Stimulated activated CD4-positive, alpha-beta T cell treated with anti-CD3 and anti-CD28 coated beads, TNF-alpha, amount 100 ng/mL, for 1 hour (primary cell): ENCODE measurements at places on chromosomes 7 and 10.

GRCh38 chr10:3119796-3120459 lies 52.6 kb downstream of the PFKP start:
- no peak for DNase-seq

- no peak for DNase-seq
Observed at GRCh38 chr7:138359870-138360559, 100.0 kb upstream of the TRIM24 start.

- no peak for DNase-seq
Observed at GRCh38 chr10:59079386-59080226, 96.8 kb upstream of the PHYHIPL start.

DNA sequence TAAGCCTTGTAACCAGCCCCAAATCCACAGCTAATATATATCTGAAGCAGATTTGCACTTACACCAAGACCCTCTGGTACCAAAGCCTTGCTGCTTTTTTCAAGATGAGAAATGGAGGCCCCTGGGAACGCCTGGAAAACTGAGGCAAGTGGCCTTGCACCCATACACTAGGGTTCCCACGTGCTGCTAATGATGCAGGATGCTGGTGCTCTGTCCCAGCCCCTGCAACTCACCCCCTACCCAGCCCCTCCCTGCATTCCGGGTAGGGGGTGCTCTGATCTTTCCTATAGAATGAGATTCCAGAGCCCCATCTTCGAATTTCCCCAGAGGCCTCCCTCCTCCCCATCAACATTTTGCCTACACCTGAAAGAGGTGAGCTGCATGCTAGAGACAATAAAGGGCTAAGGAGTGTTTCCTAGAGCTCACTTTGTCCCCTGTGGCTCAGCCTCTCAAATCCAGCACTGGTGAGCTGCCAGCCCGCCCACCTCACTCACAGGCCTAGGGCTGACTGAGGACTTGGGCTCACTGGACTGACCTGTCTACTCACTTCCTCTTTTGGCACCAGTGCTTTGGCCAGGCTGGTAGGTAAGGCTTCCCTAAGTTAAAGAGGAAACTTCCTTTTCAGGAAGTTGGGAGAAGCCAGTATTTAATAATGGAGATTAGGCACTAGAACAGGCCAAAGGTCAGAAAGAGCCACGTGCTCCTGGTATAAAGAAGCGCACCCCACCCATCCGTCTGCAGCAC lies 9.8 kb downstream of the RBP4 start:
- no peak for DNase-seq

- DNase-seq = no peak
Observed at GRCh38 chr10:24518981-24519597, 204.6 kb downstream of the ARHGAP21 start.

DNA sequence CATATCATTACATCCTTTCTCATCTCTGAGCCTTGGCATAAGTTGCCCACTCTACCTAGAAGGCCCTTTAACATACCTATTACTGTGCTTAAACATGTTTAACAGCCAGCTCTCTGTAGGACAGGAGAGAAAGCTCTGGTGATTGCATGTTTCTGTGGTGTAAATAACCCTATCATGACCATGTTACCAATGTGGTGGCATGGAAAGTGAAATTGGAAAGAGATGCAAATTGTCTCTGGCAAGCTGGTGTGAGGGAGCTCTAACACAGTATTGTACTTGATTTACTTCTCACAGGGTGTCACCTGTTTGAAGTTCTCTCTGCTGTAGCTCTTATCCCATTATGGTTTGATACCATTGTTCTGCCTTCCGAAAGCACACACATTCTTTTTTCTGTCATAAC lies 231.8 kb upstream of the DKK1 start:
- no peak for DNase-seq

DNA sequence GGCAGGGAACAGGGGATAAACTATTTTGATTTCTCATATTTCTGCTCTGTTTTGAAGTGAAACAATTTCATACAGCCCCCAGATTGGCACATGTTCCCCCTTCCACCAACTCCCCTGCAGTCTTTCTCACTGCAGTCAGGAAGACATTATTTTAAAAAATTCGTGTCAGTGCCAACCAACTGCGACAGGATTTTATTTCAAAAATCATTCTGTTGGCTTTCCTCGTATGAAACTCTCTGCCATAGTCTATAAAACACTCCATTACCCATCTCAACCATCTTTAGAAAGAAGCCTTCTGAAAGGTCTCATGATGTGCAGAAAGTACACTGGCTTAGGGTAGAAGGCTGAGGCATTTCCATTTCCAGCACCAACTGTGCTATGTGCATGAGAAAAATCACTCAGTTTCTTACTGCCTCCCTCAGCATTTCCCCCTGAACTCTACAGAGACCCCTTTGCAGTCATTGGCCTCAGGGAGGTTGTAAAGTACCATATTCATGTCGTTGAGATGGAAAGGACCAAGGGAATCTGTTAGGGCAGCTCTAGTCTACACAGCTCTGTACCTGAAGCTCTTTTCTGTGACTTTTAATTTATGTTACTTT lies 46.9 kb downstream of the STEAP1B start:
- no peak for DNase-seq

DNA sequence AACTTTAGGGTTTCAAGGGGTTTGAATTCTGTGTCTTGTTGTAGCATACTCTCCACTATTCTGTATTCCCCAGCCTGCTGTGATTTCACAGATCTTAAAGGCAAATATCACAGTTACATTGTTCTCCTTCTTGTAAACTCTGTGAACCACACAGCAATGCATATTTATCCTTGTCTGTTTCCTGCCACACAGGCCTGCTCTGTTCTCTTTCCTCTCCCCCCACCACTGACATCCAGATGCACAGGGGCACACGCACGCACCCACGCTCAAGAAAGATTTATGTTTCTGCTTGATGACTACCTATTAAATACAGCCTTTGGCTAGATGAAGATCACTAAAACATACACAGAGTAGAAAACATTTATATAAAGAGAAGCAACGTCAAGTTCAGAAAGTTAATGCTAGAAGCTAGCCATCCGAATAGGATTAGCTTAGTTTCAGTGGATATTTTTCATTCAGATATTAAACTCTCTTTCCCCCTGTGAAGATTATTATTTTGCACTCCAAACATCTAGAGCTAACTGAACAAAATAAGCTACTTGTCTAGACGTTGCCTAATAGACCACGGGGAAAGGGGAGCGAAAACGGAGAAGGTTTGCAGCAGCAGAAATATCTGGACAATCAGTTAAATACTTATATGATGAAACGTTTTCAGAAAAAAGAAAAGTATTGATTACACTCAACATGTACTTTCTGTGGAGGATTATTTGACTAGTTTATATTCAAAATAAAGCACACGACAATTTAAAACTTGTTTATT lies 193.1 kb upstream of the SEMA3C start:
- DNase-seq = no peak

DNA sequence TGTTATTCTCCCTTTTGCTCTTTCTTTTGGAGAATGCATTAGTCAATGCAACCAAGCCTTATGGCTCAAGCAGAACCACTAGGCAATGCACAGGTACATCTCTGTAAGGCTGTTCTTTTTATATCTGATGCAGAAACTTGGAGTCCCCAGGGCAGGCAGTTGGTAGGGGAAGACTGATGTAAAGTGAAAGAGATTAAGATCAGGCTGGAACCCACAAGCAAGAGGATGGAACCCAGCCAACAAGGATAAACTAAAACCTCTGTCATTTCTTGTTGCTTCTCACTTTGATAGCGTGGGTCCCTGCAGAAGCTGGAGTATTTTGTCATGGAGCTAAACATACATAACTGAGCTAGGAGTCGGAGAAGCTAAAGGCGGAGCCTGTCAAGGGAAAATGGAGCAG lies 142.9 kb downstream of the GPAM start:
- DNase-seq = no peak

GRCh38 chr7:72063330-72063729 lies 348.8 kb downstream of the CALN1 start:
- no peak for DNase-seq

DNA sequence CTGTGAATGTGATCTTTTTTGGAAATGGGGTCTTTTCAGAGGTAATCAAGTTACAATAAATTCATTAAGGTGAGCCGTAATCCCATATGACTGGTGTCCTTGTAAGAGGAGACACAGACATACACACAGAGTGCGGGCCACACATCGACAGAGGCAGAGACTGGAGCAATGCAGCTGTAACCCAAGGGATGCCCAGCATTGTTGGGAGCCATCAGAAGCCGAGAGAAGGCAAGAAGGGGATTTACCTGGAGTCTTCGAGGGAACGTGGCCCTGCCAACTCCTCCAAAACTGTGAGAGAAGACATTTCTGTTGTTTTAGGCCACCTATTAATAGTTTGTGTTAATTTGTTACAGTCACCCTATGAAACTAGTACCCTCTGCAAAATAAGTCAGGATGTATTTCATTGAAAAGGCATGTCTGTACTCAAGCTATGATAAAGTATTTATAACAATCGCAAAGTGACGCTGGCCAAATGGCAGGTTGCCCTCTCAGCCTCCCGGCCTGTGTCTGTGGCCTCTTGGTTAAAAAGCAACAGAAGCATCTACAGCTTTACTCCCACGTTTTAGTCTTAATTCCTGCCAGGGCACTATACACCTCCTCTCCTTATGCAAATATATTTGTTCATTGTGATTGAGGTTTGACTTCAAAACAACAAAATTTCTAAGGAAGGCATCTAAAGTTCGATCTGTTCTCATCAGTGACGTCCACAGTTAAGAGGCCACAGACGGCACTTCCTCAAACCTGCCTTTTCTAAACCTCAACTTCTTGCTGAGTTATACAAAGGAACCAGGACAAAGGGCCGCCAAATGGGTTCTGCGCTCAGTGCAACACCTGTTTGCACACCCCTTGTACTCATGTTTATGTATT lies 46.8 kb downstream of the HIPK2 start:
- DNase-seq = no peak

DNA sequence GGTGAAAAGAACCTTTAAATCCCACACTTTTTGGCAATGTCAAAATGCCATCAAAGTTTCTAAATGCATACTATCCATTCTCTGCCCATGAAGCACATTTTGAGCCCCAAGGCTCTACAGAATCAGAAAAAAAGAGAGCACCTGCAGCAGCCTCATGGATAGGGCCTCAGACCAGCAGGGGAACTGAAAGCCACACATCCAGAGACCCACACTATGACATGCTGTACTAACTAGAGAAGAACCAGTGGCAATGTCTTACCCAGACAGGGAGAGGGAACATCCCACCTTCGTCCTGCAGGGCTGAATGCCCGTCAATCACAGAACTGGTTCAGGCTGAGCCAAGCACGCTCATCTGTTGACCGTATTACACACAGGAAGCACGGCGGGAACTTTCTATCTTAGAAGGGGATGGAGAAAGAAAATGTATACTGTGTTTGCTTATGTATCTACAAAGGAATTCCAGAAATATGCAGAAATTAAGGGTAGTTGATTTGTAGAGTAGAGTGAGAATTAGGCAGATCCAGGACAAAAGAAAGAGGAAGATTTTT lies 237.2 kb downstream of the GLI3 start:
- DNase-seq = no peak

DNA sequence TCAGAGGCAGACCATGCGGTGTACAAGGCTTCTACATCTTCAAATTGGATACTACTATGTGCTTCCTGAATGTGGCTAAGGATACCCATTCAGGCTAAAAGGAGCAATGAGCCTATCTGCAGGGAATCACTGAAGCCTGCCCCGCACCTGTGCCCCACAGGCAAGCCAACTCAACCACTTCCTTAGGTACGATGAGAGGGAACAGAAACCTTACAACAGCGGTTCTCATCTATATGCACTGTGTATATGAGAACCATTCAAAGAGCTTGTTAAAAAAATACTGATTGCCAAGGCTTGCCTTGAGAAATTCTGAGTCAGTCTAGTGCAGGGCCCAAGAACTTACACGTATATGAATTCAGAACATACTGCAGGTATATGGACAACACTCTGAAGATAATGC lies 679.6 kb downstream of the PARD3 start:
- no peak for DNase-seq

DNA sequence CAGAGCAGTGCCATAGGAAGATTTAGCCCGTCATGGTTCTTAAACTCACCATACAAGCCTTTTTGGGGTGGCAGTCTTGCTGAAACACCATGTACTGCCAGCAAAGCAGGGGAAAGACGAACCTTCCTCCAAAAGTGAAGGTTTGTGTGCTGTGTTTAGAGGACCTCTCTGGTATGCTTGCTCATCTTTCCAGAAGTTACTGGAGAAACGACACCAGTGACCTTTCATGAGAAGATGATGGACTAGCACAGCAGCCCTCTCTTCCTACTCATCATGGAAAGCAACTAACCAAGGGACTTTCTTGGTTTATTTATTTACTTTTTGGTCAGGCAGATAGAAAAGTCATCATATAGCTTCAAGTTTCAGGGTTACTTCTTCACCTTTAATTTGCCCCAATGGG lies 247.4 kb downstream of the PTEN start:
- DNase-seq = no peak

GRCh38 chr10:15084502-15084922 lies 4.1 kb downstream of the ACBD7 start:
- no peak for DNase-seq

DNA sequence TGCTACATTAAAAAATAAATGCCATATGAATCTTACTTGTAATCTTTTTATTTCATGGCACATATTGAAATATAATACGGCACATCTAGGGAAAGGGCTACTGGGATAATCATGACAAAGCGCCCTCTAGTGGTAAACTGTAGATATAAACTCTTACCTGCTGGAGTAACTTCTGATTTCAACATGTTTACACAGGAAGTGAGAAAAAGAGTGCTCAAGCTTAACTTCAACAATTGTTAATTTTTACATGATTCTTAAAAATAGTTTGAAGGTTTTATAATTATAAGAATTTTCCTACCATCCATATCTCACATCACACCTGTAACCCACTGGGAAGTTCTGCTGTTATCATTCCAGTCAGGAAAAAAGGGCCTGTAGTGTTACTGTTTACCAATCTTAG lies 2.0 kb upstream of the HEPACAM2 start:
- DNase-seq = no peak

DNA sequence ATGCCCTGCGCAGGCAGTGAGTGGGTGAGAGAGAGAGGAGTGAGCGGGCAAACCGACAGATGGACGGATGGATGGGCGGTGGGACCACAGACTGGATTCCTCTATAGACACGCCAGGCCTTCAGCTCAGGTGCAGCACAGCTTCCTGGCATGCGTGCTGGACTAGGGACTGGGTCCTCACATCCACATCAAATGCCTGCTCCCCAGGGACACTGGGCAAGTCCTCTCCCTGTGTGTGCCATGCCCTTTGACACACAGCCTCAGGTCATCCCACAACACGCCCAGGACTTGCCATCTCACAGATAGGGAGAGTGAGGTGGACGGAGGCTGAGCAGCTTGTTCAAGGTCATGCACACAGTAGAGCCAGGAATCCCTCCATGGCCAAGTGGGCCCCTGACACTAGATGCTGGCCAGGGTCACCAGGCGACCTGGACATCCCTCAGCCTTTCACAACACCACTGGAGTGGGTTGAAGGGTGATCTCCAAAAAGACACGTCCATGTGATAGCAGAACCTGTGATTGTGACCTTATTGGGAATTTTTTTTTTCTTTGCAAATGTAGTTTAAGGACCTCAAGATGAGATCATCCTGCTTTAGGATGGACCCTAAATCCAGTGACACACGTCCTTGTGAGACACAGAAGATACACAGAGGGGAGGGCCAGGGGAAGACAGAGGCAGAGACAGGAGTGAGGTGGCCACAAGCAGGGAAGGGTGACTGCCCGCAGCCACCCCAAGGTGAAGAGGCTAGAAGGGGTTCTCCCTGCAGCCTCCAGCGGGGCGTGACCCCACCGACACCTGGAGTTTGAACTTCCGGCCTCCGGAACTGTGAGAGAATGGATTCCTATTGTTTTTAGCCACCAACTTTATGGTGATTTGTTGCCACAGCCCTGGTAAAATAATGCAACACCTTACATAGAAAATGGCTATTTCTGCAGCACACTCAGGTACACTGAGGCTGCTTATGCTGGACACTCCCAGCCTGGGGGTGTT lies 155.0 kb upstream of the CHST15 start:
- no peak for DNase-seq

GRCh38 chr10:124092250-124092859 lies 1.0 kb downstream of the CHST15 start:
- DNase-seq = no peak
